ENCODE measurements at places on chromosomes 7 and 10.

DNA sequence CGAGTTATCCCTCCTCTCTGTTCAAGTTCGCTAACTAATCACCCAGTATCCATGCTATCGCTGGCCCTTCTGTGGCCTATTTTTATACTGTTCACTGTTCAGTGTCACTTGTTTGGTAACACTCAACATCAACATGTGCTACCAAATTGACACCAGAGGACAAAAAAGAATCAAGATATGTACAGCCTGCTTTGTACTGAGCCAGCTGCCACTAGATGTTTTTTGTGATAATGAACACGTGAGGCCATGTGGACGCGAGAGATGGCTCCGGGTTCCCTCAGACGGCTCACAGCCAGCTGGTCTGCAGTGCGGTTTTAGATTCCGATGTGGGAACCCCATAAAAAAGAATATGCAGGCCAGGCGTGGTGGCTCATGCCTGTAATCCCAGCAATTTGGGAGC lies 21.2 kb downstream of the CAV1 start:
- no peak for DNase-seq

- DNase-seq = no peak
Measured at GRCh38 chr7:1386623-1387220, 72.5 kb downstream of the MICALL2 start.

- DNase-seq = no peak
Measured at GRCh38 chr7:147332988-147333387, 1216.4 kb downstream of the CNTNAP2 start.

- DNase-seq = peak; percentile 41
Measured at GRCh38 chr10:22437620-22438588, 92.6 kb downstream of the SPAG6 start.

GRCh38 chr10:86160890-86161585 lies 205.6 kb downstream of the GRID1 start:
- no peak for DNase-seq

- no peak for DNase-seq
Measured at GRCh38 chr7:97017192-97018125, 7.2 kb downstream of the DLX5 start.

- DNase-seq = no peak
Measured at GRCh38 chr7:64045301-64046040, at the start of gene ZNF727. Gene ZNF727, plus strand, starts transcription at chr7:64045434. Its CDS starts 188 bp downstream, at chr7:64045622.

DNA sequence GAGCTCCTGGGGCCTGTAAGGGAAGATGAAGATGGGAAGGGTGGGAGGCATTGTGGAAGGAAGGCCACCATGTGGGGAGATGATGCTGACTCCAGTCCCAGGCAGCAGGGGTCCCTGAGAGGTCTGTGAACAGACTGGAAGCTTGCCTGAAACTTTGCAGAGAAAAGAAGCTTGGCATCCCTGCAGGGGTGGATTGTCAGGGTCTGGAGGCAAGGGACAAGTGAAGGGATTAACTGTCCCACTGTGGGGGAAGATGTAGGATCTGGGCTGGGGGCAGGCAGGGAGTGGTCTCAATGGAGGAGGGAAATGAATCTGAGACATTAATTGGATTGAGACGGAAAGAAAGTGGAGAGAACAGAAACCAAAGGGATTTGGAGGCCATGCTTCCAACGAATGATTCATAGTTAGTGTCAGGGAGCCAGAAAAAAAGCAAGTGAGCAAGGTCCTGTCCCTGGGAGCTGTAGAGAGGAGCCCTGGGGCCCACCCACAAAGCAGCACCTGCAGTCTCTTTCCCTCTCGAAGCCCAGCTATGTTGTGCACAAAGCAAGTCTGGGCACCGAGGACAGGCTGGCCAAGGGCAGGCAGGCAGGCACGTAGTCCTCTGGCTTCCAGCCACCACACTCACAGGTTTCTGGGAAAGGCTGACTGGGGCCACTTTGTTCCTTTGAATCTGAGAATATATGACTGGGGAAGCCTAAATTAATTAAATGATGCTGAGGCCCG lies 4.7 kb upstream of the SLC18A3 start:
- DNase-seq = no peak

DNA sequence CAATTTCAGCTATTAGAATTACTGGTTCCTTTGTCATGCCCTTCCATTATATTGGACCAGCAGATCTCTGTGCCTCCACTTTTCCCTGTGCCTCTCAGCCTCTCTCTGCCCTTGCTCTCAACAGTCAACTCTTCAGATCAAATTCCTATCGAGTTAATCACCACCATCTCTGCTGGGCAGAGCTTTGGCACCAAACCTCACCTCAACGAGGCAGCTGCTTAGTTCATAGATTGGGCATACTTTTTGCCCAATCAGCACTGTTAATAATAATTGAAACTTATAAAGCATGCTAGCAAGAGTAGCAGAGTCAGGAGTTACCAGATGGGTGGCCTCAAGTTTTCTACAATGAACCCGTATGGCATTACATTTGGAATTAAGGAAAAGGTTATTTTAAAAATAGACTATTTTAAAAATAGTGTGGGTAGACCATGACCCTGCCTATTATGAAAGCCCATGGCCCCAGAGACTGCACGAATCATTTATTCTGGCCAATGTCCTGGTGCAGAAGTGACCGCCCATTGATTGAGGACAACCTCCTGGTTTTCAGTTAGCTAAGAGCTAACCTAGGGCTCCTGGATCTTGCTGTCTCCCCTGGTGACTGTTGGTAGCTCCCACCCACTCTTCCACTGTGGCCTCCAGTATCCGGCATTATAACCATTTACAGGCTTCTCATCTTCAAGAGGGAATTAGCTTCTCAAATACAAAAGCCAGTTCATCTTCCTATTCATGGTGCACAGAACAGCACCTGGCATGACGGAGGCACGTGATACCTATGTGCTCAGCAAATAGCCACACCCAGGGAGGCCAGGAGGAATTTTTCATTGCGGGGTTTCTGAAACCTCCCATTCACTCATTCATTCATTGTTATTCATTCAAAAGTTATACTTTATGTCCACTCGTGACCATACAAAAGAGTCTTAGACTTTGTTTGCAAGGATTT lies 265.4 kb downstream of the INHBA start:
- no peak for DNase-seq

- no peak for DNase-seq
Measured at GRCh38 chr7:95798401-95798930, 26.1 kb downstream of the DYNC1I1 start.

- DNase-seq = no peak
Measured at GRCh38 chr7:142894985-142895593, 9.5 kb upstream of the TRPV6 start.

- DNase-seq = no peak
Measured at GRCh38 chr10:15719899-15720634, at the start of gene ITGA8. Gene ITGA8, minus strand, starts transcription at chr10:15719922. Its CDS starts 151 bp downstream, at chr10:15719771.

- DNase-seq = no peak
Measured at GRCh38 chr7:108637049-108637621, 67.5 kb downstream of the DNAJB9 start.

DNA sequence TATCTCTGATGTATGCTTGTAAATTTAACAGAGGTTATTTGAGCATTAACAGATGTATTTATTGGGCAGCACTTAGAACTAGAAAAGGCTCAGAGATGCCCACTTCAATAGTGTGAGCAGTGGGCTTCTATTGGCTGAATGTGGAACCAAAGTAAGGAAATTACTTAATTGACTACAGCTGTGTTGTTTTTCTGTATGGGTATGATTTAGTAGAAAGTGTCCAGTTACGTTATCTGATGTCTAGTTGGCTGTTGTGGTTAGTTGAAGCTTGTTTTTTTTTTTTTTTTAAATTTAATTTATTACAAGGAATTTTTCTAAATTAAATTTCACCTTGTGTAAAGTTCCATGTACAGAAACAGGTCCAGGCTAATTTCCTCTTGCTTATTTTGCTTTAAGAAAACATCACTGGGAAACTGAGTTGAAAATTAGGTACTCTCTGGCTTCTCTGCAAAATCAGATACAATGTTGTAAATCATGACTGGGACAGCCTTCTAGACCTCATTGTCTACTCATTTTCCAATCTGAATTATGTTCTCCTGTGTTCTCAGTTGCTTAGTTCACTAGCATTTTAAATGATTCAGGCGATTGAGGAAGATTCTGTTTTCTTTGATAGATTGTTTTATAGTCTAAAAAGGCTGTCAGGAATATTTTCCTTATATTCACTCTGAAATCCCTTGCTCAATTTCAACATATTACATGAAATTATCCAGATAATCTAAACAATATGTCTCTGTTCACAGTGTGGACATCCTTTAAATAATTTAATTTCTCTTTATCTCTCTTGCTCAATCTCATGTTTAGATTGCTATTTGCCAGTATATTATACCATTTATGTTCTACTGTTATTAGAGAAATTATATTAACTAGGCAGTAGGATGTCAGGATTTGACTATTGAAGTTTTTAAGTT lies 53.0 kb downstream of the PHF14 start:
- no peak for DNase-seq

- DNase-seq = no peak
Measured at GRCh38 chr10:122974023-122974422, 6.2 kb upstream of the PSTK start.

- no peak for DNase-seq
Measured at GRCh38 chr10:7475046-7475911, 64.4 kb upstream of the SFMBT2 start.

- DNase-seq = no peak
Measured at GRCh38 chr7:31955021-31955420, 115.2 kb downstream of the PDE1C start.

DNA sequence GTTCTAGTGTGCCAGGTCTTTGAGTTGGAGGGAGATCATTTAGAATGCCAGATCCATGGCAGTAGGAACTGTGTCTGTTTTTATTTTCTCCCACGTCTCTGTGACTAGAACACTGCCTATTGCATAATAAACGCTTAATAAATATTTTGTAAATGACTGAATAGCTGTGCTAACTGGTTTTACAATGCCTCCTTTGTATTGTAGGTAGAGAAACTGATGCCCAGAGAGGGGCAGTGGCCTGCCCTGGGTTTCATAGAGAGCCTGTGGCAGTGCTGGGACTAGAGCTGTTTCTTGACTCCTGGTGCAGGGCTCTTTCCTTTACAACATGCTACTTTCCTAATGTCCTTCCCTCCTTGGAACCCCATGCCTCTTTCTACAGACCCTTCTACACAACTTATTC lies 2.5 kb downstream of the TAS2R5 start:
- no peak for DNase-seq

DNA sequence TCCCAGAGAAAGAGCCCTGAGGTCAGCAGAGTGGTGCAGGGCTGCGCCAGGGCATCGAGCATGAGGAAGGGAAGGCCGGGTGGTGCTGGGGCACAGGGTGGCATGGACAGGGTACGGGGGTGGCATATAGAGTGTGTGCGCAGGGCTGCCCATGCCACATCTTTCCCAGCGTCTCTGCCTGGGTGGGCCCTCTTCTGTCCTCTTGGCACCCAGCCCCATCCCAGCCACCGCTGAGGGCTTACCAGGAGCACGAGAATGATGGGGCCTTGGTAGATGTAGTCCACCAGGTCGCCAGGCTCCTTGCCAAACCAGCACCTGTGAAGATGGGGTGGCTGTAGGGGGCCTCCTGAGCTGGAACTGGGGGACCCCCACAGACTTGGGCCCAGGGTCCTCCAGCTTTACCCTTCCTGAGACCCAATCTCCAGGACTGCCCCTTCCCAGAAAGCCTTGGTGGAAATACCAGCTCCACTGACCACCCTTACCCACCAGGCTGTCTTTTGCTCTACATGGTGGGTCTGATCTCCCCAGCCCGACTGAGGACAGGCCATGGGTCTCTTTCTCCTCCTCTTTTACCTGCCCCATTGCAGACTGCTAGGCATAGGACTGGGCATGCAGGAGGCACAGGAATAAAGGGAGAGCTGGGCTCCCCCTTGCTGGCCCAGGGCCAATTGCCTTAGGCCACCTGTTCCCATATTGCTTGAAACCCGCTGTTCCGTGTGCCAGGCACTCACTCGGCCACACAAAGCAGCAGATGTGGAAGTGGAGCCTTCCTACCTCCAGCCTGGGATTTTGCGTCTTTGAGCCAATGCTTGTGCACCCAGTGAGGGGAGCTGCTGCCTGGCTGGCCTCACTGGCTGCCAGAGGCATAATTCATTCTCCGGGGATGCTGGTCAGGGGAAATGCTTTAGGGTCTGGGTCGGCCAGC lies 21.7 kb downstream of the CRHR2 start:
- DNase-seq = no peak

- DNase-seq = no peak
Measured at GRCh38 chr7:131431289-131431688, 103.6 kb downstream of the MKLN1 start.

- no peak for DNase-seq
Measured at GRCh38 chr10:72310241-72310633, 36.5 kb downstream of the DDIT4 start.

- DNase-seq = no peak
Measured at GRCh38 chr7:35380739-35381224, 126.9 kb upstream of the TBX20 start.

Data from CD4-positive, alpha-beta T cell treated with Interleukin-2 at 100 ng/mL for 4 hours (primary cell).